Suprapubic skin (tissue), 4 donors: ENCODE measurements at places on chromosomes 2 and 18. TPM values are rescaled to one million over a fixed set of nuclear protein-coding genes. Genes with fewer than 3 reads are reported as not detected.
A peak's percentile ranks its signal among the peaks of the same experiment; 100 is the strongest.

Gene POMC
- total RNA-seq = 9.0 TPM

Gene COL4A4
- total RNA-seq = 0.16 TPM

Gene EMILIN2
- 11.3 TPM for total RNA-seq

Gene CCT7
- total RNA-seq = 164 TPM

Gene SLC11A1
- total RNA-seq = 2.9 TPM

DNA sequence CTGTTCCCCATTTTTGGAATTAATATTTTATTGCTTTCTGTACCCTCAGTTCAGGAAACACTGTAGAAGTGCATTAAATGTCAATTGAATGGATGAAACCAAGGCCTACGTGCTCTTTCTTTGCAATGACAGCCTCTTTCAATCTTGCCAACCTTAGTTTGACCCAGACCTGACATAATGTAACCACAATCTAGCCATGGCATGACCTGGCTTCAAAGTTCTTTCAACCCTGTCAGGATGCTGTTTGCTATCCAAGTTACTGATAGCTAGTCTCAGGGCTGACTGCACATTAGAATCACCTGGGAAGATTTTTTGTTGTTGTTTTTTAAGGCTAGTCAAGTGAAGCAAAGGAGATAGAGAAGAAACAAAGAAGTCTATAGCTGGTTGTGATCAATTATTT lies 190.9 kb upstream of the PKDCC start:
- H3K27me3 ChIP-seq = no peaks in the 10 kb centered on the region
- H3K27ac ChIP-seq = no peak overlapping the region
- H3K36me3 ChIP-seq = no peaks in the 10 kb centered on the region
- H3K4me1 ChIP-seq = no peaks in the 10 kb centered on the region
- no peak for DNase-seq
- H3K4me3 ChIP-seq = no peak overlapping the region

GRCh38 chr2:18440141-18440661 lies 120.3 kb downstream of the RDH14 start:
- peak overlapping the region; percentile 24 for H3K27ac ChIP-seq
- no peaks in the 10 kb centered on the region for H3K27me3 ChIP-seq
- H3K36me3 ChIP-seq = no peaks in the 10 kb centered on the region
- H3K4me3 ChIP-seq = no peak overlapping the region
